ENCODE measurements at places on chromosomes 16 and 17.

DNA sequence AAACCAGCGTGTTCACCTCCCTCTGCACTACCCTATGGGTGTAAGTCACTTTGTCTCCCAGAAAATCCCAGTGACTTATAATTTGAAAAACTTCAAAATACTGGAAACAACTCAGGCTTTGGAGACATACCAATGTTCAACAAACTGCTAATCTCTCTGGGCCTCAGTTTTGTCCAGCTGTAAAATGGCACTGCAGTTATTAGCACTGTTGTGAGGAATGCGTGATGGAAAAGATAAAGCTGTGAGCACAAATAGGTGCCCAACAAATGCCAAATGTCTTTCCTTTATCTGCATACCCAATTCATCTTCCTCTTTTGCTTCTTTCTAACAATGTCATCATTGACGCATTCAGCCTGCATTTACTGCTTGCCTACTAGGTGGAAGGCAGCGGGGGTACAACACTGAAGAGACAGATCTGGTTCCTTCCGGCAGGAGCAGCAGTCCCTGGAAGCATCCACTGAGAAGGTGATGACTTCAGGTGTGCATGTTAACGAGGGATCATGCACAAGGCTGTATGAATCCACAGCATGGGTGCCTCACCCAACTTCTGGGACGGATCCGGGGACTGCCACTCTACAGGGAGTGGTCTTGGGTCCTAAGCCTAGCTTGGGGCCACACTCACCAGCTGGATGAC, 63.4 kb downstream of the CYTH1 start:
- no peak for DNase-seq

- DNase-seq: no peak
These were observed 49.5 kb downstream of the SRCIN1 start for GRCh38 chr17:38556239-38556638.

DNA sequence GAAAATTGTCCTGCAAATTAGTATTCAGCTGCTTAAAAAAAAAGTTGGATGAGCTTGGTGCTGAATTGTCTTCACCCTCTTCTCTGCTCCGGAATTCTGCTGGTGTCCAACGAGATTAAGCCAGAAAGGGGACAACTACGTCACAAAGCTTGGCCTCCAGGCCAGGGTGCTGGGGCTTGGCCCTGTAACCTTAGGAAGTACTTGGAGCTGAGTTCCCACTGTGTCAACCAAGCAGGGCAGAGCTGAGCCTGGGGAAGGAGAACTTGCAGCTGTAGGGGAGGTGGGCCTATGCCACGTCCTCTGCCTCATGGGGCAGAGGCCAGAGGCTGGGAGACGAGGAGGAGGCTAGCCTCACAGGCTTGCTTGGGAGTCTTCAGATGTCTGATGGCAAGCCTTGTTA, 71.2 kb downstream of the CLEC16A start:
- no peak for DNase-seq

- DNase-seq: no peak
These were observed 27.9 kb upstream of the JPT2 start for GRCh38 chr16:1650131-1650530.

DNA sequence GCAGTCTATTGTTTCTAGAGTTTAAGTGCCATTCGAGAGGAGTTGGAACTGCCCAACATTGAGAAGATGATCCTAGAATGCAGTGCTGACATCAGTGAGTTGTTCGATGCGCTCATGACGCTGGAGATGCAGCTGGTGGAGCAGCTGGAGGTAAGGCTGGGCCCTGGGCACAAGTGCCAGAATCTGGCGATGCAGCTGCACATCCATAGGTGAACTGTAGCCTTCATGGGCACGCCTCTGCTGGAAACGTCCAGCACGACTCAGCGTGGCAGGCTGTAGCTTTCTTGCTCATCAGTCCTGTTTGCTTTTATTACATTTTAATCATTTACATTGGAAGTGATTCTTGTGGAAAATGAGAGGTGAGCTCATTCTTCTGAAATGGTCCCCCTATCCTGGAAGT, 31.7 kb downstream of the DRC3 start:
- no peak for DNase-seq

DNA sequence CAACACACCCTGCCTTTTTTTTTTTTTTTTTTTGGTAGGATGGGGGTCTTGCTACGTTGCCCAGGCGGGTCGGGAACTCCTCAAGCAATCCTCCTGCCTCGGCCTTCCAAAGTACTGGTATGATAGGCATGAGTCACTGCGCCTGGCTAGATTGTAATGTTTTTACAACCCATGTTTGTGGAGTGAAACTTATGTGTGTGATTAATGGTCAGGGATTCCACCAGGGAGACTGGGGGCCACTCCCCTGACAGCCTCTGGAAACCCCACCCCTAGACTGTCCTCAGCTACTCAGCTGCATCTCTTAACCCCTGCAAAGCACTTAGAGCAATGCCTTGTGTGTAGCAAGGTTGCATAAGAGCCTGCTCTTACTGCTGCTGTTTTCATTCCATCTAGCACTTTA, 220.5 kb downstream of the PARN start:
- no peak for DNase-seq

- DNase-seq: no peak
These were observed 367.6 kb downstream of the CDH11 start for GRCh38 chr16:64754279-64754678.

DNA sequence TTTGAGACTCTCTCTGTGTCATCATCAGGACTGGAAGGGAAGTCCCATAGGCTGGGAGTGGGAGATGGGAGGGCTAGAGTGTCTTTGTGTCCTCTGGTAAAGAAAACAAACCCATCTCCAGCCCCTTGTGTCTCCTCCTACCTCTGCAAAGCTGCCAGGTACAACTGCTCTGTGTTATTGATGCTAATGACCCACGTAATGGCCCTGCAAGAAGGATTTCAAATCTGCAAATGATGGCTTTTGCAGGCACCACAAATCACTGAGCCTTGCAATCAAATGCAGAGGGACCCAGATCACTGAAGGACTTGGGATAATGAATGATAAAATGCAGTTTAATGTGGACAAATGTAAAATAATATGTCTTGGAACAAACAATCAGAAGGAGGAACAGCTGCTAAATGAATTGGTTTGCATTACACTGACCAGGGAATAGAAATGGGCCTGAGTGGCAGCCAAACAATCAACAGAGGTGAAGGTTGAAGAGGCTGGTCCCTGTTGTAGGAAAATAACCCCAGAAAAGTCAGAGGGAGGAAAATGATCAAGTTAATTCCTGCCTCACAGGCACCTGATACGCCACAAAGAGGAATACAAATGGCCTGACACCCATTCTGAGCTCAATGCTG, 425.1 kb downstream of the UTP18 start:
- no peak for DNase-seq

GRCh38 chr16:794853-795466, 5.6 kb downstream of the GNG13 start:
- DNase-seq: no peak

- no peak for DNase-seq
These were observed 26.7 kb downstream of the HIC1 start for GRCh38 chr17:2081564-2081963.

- no peak for DNase-seq
These were observed 235.2 kb downstream of the C16orf78 start for GRCh38 chr16:49608779-49609178.

DNA sequence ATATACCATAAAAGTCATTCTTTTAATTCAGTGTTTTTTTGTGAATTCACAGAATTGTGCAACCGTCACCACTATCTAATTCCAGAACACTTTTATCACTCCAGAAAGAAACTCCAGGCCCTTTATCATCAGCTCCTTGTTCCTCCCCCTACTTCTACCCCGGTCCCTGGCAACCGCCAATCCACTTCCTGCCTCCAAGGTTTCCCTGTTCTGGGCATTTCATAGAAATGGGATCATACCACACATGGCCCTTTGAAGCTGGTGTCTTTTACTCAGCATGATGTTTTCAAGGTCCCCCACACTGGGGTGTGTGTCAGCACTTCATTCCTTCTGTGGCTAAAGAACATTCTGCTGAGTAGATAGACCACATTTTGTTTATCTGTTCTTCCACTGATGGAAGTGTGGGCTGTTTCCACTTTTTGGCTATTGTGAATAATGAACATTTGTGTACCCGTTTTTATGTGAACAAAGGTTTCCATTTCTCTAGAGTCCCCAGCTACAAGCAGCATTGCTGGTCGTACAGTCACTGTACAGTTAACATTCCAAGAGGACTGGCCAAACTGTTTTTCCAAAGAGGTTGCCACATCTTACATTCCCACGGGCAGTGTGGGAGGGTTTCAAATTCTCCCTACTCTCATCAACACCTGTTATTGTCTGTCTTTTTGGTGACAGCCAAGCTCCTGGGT, 75.8 kb upstream of the ZNF469 start:
- no peak for DNase-seq

DNA sequence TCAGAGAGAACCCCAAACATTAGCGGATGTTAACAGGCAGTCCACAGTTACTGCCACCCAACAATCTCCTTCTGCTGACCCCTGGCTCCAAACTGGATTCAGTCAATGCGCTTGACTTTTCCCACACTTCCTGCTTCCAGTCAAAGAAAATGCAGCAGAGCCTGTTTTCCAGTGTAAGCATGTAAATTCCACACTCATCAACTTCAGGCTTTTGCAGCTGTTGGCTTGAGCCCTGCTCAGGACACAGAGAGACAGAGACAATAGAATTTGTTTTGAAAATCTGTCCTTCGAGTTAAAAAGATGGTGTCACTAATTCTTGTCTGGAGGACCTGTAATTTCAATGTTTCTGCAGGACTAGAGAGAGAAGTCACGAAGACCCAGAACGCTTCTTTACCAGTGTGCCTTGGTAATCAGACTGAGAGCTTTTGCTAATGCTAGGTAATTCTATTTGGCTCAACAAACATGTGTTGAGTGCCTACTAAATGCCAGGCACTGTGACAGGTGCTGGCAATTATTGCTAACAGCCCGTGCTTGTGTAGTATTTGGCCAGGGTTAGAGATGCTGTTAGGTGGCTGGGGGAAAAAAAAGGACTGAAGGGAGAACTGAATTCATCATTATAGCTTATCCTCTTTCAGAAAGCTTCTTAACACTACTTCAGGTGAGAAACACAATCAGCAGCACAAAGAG, 32.5 kb downstream of the HOXB1 start:
- no peak for DNase-seq

DNA sequence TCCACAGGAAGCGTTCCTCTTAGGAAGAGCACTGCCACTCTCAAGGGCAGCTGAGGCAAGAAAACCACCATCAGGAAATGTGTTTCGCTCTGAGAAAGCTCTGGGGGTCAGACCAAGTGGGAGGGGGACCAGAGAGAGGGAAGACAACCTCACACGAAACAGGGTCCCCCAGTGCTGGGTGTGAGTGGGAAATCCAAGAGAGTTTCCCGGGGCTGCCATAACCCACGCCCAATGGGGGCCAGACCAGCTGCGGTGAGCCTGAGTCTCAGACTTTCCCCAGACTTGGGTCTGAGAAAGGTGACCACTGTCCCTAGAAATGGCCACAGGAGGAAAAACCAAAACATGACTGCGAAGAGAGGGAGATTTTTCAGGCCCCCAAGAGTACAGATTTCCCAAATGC, 14.5 kb downstream of the DNAH17 start:
- DNase-seq: no peak

- DNase-seq: no peak
These were observed 708.0 kb upstream of the SOX9 start for GRCh38 chr17:71412803-71413202.

Measured in stimulated activated effector memory CD8-positive, alpha-beta T cell treated with anti-CD3 and anti-CD28 coated beads, Interleukin-12 subunit alpha, Interleukin-12 subunit beta, amount 100 ng/mL, for 72 hours (primary cell).